GM04503 (cell line): ENCODE measurements at places on chromosomes 16 and 17.

- DNase-seq, result no peak
These were observed 1.5 kb upstream of the GSE1 start for GRCh38 chr16:85611444-85612190.

DNA sequence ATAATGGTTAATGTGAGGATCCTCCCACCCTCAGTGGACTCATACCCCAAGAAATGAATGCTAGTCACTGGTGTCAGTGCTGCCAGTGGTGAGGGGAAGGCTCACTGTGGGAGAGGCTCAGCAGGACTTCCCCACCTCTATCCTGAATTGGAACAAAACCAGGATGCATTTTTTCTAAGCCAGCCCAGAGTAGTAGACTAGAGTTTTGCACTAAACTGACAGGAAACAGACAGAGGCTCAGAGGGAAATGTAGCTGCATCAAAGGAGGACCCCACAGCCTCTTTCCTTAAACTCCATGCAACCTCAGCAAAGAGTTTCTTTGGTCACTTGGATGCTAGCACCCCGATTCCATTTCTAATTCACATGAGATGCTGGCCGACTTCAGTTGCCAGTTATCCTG lies 10.7 kb upstream of the SKAP1 start:
- no peak for DNase-seq

- no peak for DNase-seq
These were observed 11.7 kb downstream of the SMPD3 start for GRCh38 chr16:68436581-68436980.

- no peak for DNase-seq
These were observed 88.7 kb upstream of the CBX4 start for GRCh38 chr17:79927688-79928501.

DNA sequence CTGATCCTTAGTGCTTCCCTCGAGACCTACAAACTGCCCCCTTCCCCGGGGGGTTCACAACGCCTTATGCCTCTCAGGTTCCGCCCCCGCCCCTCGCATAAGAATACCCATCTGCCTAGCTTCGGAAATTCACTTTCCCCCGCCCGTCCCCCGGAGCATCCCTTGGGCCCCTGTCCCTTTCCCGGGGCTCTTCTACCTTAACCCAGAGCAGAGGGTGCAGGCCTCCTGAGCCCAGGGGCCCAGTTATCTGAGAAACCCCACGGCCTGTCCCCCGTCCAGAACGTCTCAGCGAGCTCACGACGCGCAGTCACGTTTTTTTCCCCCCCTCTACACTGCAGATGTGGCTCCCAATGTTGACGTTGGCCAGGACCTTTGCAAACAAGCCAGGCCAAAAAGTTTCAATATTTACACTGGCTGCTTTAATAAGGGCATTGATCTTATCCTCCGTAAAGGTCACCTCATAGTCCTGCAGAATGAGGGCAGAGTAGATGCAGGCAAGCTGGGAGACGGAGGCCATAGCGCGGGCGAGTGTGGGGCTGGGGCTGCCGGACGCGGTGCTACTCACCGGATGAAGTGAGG lies 1.4 kb upstream of the NBR1 start:
- no peak for DNase-seq
